Activated naive CD8-positive, alpha-beta T cell treated with anti-CD3 and anti-CD28 coated beads, Interleukin-2, amount 10 ng/mL, durations not matched to agents 7 days and 5 days (primary cell): ENCODE measurements at places on chromosomes 12 and 14. TPM values are rescaled to one million over a fixed set of nuclear protein-coding genes. Genes with fewer than 3 reads are reported as not detected.

- no peak for DNase-seq
- H3K4me1 ChIP-seq, result no peaks in the 10 kb centered on the region
- H3K4me3 ChIP-seq, result no peak overlapping the region
- no peaks in the 10 kb centered on the region for H3K36me3 ChIP-seq
- no peak overlapping the region for H3K27ac ChIP-seq
These were observed 3.4 kb downstream of the ACVRL1 start for GRCh38 chr12:51910691-51911090.

DNA sequence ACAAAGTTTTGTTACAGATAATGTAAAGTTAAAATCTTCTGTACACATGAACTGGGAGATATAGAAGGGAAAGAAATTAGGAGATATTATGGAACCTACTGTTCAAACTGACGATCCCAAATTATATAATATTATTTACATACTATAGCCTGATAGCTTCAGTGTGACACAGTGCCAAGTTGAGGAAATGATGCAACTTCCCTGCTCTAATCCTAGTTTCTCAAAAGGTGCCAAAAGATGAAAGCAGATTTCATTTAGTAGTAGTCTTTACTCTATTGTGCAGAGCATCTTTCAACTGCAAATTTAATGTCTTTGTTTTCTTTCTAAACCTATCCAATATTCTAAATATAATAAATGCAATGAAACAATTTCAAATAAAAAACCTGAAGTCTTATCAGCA lies 46.9 kb downstream of the COCH start:
- H3K4me1 ChIP-seq, result peaks cover 11% of the 10 kb centered on the region
- peaks cover 29% of the 10 kb centered on the region for H3K36me3 ChIP-seq
- no peak for DNase-seq
- H3K4me3 ChIP-seq, result no peak overlapping the region

DNA sequence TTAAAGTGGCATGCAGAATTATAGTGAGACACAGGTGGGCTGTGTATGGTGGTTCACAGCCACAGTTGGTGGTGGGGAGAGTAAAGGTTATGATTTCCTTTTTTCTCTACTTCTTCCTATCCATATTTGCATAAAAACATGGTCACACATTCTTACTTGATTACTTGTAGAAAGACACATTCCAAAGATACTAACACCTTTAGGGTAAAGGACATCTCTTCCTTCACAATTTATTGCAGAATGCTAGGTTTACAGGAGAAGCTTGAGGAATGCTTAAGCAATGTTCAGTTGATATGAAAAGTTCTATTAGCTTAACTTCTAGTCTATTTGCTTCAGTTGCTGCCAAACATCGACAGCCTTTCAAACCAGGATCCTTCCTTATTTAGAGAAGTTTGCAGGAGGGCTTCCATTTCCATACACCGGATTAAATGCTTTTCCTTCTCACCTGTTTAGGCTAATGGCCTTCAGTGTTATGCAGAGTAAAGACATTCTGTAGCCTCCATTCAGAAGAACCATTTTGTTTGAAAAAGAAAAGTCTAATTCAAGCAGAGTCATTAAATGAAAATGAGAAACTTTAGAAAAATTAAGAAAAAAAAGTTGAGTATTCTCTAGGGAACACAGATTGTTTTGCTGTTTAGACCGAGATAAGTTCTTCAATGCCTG lies 2.6 kb upstream of the PHC1 start:
- no peak for DNase-seq
- H3K36me3 ChIP-seq, result no peaks in the 10 kb centered on the region
- peaks cover 9% of the 10 kb centered on the region for H3K4me1 ChIP-seq
- H3K4me3 ChIP-seq, result no peak overlapping the region
- peaks cover 7% of the 10 kb centered on the region for H3K27me3 ChIP-seq
- no peak overlapping the region for H3K27ac ChIP-seq

DNA sequence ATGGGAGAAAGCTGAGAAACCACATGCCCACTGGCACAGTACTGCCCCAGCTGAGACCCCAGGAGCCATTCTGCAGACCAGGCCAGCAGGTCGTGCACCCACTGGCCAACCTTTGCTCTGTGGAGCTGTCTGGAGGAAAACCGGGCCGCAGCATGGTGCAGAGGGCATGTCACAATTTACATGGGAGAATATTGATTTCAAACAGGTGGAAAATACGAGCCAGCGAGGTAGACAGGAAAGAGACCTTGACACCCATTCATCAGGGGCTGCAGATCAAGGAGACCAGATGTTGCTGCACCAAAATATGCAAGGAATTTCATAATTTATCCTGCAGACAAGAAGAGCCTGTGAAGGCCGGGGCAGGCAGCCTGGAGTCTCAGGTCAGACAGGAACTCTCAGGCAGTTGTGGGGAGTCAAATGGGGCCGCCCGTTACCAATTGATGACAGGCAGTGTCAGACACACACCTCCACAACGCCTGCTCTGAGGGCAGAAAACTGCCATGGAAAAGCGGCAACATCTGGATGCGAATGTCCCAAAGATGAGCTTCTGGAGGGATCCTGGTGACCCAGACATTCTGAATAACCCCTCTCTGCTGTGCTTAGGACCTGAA lies 74.6 kb upstream of the BCL11B start:
- no peaks in the 10 kb centered on the region for H3K4me1 ChIP-seq
- H3K27me3 ChIP-seq, result peaks cover 2% of the 10 kb centered on the region
- H3K4me3 ChIP-seq, result no peak overlapping the region
- DNase-seq, result no peak
- H3K36me3 ChIP-seq, result no peaks in the 10 kb centered on the region
- no peak overlapping the region for H3K27ac ChIP-seq

DNA sequence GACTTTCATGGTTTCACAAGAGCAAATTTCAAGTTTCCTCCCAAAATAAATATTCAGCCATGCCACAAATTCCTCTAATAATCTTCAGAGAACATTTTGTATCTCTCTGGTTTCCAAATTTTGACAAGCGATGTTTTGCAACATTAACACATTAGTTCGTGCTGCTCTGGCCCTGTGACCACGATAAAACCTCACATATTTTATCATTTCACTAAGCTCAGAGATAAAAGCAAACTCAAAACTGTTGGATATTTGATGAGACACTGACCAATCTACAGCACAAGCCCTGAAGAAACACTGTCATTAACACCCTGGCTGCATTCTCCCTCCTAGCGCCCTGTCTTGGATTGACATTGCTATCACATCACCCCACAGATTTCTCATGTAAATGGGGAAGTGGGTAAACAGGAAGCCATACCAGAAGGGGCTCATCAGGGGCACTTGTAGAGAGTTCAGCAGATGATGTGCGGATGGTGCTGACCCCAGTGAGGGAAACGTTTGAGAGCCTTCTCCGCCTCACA lies 264.3 kb downstream of the PRKD1 start:
- H3K4me3 ChIP-seq, result no peak overlapping the region
- no peaks in the 10 kb centered on the region for H3K4me1 ChIP-seq
- no peaks in the 10 kb centered on the region for H3K36me3 ChIP-seq
- DNase-seq, result no peak
- no peaks in the 10 kb centered on the region for H3K27me3 ChIP-seq

NPAS3 gene
- total RNA-seq, result not detected
